Activated CD8-positive, alpha-beta memory T cell treated with anti-CD3 and anti-CD28 coated beads for 4 hours (primary cell): ENCODE measurements at places on chromosomes 2 and 18.
A peak's percentile ranks its signal among the peaks of the same experiment; 100 is the strongest.

- no peak for DNase-seq
Observed at GRCh38 chr2:5940596-5941535, 248.7 kb downstream of the SOX11 start.

GRCh38 chr2:236659758-236660150 lies 90.1 kb downstream of the ACKR3 start:
- no peak for DNase-seq

DNA sequence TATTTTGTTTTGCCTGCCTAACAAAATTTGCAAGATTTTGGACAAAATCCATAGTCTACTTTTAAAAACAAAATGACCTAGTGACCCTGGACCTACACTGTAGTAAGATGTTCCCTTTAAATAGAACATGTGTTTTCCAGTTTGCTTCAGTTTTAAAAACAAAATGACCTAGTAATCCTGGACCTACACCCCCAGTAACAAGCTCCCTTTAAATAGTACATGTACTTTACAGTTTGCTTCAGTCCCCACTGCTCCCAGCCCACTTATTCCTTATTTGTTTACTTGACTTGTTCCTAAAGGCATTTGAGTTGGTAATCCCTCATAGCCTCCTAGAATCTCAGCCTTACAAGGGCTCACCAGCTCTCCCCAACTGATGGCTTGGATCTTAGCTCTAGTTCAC lies 34.5 kb upstream of the HTR2B start:
- no peak for DNase-seq

- no peak for DNase-seq
Observed at GRCh38 chr2:132651115-132652045, 18.6 kb downstream of the LYPD1 start.

DNA sequence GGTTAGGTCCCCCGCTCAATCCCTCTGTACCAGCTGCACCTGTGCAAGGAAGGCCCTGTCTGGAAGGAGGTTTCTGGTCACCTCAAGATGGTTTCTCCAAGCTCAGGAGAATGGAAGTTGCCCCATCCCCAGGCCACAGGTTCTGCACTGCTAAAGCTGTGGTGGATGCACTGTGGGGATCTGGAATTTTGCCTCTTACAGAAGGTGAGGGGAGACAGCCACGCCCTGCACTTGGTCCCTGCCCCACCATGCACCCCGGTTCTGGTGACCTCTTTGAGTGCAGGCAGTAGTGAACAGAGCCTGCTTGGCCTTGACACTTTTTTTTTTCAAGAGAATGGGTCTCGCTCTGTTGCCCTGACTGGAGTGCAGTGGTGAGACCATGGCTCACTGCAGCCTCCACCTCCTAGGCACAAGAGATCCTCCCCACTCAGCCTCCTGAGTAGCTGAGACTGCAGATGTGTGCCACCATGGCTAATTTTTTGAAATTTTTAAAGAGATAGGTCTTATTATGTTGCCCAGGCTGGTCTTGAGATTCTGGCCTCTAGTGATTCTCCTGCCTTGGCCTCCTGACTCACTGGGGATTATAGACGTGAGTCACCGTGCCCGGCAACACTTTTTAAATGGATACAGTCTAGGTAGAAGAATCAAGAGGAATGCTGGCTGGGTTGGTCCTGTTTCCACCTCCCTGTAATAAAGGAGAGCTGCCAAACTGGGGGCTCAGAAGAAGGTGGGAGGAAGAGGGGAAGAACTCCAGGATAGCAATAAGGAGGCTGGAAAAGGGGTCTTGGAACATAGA lies 5.8 kb upstream of the NT5DC4 start:
- no peak for DNase-seq

DNA sequence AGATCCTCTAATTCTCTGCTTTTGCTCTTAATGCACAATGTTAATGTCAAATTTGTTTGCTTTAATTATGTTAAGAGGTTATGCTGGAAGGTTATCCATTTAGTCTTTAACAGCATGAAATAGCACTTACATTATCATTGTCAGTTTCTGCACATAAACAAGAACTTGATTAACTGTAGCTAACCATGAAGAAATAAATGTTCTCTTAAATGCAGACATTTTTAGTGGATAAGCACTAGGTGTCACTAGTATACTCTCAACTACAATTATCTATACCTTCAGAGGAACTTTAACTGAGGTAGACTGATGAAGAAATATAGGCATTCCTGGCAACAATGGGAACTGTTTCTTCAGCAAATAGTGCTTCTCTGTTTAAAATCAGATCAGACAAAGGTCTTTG lies 178.8 kb upstream of the CHST9 start:
- DNase-seq: no peak

DNA sequence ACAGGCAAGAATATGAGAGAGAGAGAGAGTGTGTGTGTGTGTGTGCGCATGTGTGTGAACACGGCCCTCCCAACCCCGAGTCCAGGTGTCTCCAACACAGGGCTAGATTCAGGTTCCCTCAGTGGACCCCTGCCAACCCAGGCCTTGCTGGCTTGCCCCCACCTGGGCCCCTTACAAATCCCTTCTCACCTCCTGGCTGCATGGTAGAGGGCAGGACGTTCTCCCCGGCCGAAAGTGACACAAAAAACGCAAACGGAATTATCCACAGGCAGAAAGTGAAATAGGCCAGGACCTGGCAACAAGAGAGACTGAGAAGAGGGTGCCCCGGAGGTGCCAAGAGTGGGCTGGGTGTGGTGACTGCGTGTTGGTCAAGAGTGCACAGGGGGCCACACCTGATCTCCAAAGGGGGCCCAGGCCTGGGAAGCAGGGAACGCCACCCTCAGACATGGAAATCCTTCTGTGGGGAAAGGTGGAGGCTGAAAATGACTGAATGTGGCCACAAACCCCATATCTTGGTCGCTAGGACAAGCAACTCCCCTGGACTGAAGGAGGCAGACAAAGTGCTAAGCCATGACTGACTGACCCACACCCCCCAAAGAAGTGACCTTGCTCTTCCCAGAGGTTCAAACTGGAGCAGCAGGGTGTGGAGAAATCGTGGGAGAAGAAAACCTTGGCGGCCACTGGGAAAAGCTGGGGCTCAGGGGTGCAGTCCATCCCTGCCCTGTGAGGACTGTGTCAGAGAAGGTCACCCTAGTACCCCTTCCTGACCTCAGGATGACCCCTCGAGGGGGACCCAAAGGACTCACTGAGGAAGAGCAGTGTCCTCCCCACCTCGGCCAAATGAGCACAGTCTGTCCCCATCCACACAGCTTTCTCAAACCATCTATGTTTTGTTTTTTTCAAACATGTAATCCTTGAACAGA lies 5.7 kb downstream of the TEX261 start:
- DNase-seq: no peak

DNA sequence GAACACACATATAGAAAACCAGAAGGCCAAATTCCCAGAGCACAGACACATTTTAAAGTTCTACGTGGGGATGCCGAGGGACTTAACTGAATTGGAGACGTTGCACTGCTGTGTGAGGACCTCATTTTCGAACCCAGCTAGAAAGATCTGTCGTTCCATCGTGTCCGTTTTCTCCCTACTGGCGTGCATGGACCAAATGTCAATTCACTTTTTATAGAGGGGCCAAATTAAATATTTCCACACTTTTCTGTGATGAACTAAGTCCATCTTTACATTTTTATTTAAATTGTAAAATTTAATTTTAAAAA lies 692 bp upstream of the TSHZ1 start:
- no peak for DNase-seq

- DNase-seq: no peak
Observed at GRCh38 chr2:20638646-20639430, 12.1 kb downstream of the HS1BP3 start.

GRCh38 chr2:15559379-15560139 lies 1.6 kb downstream of the NBAS start:
- no peak for DNase-seq

DNA sequence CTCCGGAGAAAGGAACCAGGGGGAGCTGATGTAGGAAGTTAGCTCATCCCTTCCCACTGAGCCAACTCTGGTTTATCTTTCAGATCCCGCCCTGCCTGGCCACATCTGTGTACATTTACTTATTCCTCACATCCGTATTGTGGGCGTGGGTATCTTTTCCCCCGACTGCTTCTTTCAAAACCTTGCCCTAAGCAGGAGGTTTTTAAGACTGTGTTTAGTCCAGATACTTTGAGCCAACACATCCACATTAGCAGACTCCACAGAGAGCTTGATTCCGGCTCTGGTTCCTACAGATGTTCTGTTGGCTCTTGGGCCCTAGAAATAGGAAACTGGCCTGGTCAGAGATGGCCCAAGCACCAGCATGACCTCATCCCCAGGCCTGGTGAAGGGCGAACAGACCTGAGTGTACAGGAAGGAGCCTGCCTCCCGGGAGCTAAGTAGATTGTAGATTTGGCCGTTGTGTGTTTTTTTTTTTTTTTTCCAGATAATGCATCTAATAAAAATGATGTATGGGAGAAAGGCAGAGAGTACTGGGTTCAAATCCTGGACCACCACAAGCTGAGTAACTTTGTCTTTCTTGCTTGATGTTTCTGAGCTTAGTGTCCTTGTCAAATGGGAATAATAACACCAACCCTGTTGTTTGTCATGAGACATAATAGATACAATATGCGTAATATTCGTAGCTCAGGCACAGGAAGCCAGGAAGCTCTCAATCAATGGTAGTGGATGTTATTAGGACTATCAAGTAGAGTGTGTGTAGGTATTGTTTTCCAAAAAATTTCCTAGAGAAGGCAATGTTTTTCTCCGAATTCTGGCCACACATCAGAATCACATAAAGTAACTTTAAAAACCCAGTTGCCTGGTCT lies 92.3 kb downstream of the PRKCE start:
- no peak for DNase-seq

GRCh38 chr2:162221064-162221463 lies 22.2 kb downstream of the FAP start:
- DNase-seq: peak; percentile 31

DNA sequence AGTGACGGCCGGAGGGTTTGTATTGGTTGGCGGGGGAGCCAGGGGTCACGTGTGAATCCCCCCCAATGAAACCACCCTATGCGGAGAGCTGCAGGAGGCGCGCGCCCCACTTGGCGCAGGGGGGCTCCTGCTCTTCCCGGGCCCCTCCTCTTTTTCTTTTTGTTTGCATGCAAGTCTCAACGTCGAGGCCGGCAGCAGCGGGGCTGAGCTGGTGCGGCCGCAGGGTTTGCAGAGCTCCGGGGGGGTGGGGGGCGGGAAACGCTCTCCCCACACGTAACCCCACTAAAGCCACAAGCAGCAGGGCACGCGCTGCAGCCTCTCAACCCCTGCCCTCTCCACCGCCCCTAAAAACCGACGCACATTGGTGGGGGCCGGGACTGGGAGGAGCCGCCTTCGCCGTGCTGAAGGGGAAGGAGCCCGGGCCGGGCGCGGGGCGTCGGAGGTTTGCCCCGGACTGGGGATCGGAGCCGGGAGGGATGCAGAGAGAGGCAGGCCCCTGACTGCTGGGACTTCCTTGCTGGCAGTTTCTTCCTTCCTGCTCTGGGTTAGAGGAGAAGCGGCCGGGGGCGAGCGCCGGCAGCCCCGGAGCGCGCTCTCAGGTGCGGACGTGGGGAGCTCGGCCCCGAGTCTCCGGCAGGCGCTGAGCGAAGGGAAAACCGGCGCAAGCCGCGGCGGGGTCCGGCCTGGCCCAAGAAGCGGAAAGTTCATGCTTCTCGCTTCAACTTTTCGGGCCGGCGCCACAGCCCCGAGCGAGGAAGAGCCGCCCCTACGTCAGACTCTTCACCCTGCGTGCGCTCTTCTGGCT lies 864 bp downstream of the LBH start:
- DNase-seq: peak; percentile 42

DNA sequence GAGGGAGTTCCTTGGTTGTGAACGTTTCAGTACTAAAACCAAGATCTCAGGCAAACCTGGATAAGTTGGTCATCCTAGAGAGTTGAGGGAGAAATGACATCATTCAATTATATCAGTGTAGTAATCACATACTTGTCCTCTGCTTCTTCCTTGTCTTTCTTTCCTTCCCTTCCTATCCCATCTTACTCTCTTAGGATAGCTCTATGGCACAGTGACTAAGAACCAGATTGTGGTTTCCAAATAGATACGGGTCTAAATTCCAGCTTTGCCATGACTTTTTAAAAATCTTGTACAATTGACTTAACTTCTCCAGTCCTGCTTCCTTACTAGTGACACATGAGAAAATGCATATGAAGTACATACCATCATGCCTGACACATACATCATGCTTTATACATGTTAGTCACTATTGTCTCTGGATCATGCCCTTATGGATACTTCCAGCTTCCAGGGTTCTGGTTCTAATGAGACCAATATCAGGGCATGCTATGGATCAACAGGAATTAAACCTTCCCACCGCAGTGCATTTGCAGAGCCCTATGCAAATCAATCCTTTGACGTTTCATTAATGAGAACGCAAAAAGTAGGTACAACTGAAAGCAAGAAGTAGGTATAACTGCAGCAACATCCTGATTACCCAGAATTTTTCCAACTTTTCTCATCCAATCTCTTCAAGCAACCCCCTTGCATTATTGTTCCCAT lies 168.0 kb upstream of the KLF7 start:
- DNase-seq: no peak

GRCh38 chr2:28055325-28055970 lies 164.9 kb downstream of the BABAM2 start:
- DNase-seq: no peak

DNA sequence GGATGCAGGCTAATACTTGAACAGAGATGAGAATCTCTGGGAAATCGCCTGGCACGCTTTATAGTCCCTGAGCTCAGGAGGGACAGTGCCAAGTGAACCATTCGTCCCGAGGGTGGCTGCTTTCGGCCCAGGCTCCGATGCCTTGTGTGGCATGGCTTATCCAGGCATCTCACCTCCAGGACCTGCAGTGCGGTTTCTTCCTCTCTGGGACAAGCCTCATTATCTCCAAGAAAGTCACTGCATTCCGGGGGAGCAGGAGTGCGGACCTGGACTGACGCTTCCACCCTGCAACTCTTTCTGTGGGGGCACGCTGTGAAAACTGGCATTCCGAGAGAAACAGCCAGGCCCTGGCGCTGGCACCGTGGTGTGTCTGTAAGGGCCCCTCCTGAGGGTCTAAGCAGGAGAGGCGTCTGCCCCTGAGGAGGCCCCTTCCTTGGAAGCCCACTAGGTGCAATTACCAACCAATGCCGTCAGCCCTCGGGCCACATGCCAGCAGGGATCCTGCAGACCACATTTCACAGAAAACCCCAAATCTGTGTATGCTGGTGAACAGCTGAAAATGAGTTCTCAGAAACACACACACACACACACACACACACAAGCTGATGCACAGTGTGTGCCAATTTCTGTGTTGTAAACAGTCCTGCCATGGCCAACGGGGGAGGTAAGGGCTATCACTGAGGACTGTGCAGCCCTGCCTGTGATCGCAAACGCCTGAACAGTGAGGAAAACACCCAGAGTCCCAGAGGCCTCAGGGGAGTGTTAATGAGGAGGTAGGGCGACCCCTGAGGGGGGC lies 351.9 kb upstream of the SALL3 start:
- DNase-seq: no peak

- DNase-seq: no peak
Observed at GRCh38 chr2:175525975-175526374, 344.5 kb upstream of the ATP5MC3 start.

GRCh38 chr2:171810422-171811244 lies 83.4 kb downstream of the SLC25A12 start:
- no peak for DNase-seq

DNA sequence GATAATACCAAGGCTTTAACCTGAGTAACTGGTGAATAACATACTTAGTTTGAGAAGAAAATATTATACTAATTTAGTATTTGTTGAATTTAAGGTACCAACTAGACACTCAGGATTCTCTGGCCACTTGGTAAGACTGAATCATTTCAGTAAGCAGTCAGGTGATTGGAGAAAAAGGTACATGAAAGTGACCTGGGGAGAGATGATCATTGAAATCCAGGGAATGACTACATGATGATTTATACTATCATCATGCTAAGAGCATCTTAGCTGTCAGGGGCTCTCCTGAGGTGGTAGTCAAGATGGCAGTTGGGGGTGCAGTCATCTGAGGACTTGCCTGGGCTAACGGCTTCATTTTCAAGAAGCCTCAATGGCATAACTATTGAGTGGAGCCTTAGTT lies 571.2 kb upstream of the ACVR2A start:
- no peak for DNase-seq
